ENCODE measurements at places on chromosomes 5 and 9. TPM values are rescaled to one million over a fixed set of nuclear protein-coding genes. Genes with fewer than 3 reads are reported as not detected.

Gene LRRTM2
- 0.20 TPM for total RNA-seq

Gene HSPB3
- total RNA-seq: 1.7 TPM

- H3K36me3 ChIP-seq: no peaks in the 10 kb centered on the region
- H3K4me3 ChIP-seq: peak overlapping the region; percentile 77
- H3K4me1 ChIP-seq: peaks cover 13% of the 10 kb centered on the region
- H3K27me3 ChIP-seq: no peaks in the 10 kb centered on the region
- no peak for DNase-seq
- H3K27ac ChIP-seq: peak overlapping the region; percentile 84
Measured at GRCh38 chr5:37248421-37248969, 681 bp downstream of the CPLANE1 start.

Gene LCN9
- not detected for total RNA-seq

DNA sequence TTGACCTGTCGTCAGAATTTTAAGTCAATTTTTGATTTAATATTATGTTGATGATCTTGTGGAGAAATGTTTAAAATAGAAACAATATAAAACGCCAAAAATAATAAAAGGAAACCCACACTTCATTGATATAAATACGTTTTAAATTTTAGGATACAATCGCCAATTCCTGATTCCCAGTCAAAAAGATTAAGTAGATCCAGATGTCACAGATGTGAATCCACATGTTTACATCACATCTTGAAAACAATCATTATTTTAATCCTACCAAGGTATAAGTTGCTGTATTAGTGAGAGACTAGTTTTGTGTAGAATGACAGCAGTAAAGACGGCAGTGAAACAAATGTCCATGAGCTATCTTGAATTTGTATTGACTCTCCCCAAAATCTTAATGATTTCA is 4.9 kb downstream of the TAS2R1 start:
- no peak for DNase-seq
- H3K27me3 ChIP-seq: no peaks in the 10 kb centered on the region
- no peak overlapping the region for H3K4me3 ChIP-seq
- H3K36me3 ChIP-seq: no peaks in the 10 kb centered on the region
- peaks cover 10% of the 10 kb centered on the region for H3K4me1 ChIP-seq
